ENCODE measurements at places on chromosomes 12 and 14. TPM values are rescaled to one million over a fixed set of nuclear protein-coding genes. Genes with fewer than 3 reads are reported as not detected.

GRCh38 chr12:87813476-87814234 is 215.5 kb downstream of the C12orf50 start:
- no peak overlapping the region for H3K27ac ChIP-seq
- DNase-seq, result no peak
- no peak overlapping the region for H3K4me3 ChIP-seq
- H3K36me3 ChIP-seq, result no peaks in the 10 kb centered on the region

DNA sequence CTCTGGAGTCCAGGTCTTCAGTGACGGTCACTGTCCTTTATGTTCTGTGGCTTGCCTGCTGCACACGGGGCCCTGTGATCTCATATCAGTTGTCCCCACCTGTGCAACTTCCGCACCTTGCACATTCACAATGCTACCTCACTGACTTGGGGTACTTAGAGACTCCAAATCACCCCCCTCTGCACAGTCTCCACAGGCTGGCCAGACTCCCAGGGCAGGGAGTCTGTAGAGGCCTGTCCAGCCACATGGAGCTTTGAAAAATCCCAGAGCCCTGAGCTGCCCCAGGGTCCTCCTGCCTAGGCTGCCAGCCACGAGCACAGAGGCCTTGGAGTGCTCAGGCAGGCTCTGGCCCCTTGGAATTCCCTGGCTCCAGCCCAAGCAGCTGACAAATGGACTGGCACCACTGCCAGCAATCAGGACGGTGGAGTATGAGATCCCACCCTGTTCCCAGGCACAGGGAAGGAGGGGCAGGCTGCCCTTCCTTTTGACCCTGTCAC is 26.4 kb downstream of the CMKLR1 start:
- H3K36me3 ChIP-seq, result no peaks in the 10 kb centered on the region
- H3K27me3 ChIP-seq, result no peaks in the 10 kb centered on the region
- DNase-seq, result peak; percentile 87
- peaks cover 36% of the 10 kb centered on the region for H3K4me1 ChIP-seq
- H3K4me3 ChIP-seq, result no peak overlapping the region

Gene AMDHD1
- 0.78 TPM for total RNA-seq

- no peak for DNase-seq
- no peak overlapping the region for H3K4me3 ChIP-seq
- no peaks in the 10 kb centered on the region for H3K36me3 ChIP-seq
- peaks cover 9% of the 10 kb centered on the region for H3K4me1 ChIP-seq
These were observed 1.3 kb downstream of the SDR9C7 start for GRCh38 chr12:56932867-56933266.

DNA sequence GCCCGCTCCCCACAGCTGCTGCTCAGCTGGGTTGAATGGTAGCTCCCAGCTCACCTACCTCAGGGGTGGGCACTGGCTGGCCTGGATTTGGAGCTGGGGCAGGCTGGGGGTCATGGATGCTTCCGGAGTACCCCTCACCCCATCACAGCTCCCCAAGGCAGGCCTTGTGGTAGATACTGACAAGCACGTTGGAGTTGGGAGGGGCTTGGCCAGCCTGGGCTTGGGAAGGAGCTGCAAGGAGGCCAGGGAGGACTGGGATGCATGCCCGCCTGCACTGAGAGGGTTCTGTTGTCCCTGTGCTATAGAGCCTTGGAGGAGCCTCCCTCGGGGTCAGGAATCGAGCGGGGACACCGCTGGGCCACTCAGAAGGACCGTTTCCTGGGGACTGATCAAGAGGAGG is 14.2 kb downstream of the TMEM63C start:
- H3K4me3 ChIP-seq, result no peak overlapping the region
- H3K36me3 ChIP-seq, result no peaks in the 10 kb centered on the region
- no peak overlapping the region for H3K27ac ChIP-seq

DNA sequence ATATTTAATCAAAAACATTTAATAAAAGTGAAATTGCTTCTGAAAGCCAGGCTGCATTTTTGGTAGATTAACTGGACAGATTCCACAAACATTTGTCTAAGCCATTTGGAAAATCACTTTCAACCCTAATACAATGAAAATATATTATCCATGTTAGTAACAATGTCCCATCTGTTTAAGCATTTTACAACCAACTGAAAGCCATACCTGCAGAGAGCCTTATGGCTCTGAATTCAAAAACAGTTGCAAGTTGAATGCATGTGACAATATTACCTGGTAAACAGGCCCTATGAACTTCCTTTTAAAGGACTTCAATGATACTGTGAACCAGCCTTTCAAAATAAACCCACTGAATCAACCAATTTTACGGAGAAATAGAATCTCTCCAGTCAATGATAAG is 468.1 kb downstream of the BTG1 start:
- H3K27ac ChIP-seq, result no peak overlapping the region
- no peaks in the 10 kb centered on the region for H3K4me1 ChIP-seq
- DNase-seq, result no peak
- H3K4me3 ChIP-seq, result no peak overlapping the region
- H3K36me3 ChIP-seq, result no peaks in the 10 kb centered on the region

Gene GPR65
- 0.96 TPM for total RNA-seq

- no peak for DNase-seq
- no peaks in the 10 kb centered on the region for H3K27me3 ChIP-seq
- no peaks in the 10 kb centered on the region for H3K4me1 ChIP-seq
- H3K4me3 ChIP-seq, result no peak overlapping the region
- H3K27ac ChIP-seq, result no peak overlapping the region
These were observed 10.8 kb downstream of the C14orf180 start for GRCh38 chr14:104590240-104590965.

- no peaks in the 10 kb centered on the region for H3K36me3 ChIP-seq
- DNase-seq, result no peak
- peaks cover 20% of the 10 kb centered on the region for H3K4me1 ChIP-seq
- H3K27me3 ChIP-seq, result no peaks in the 10 kb centered on the region
These were observed 118.3 kb downstream of the NCOR2 start for GRCh38 chr12:124448955-124449622.

- DNase-seq, result peak; percentile 48
- H3K36me3 ChIP-seq, result peaks cover 22% of the 10 kb centered on the region
- no peaks in the 10 kb centered on the region for H3K27me3 ChIP-seq
- H3K4me1 ChIP-seq, result no peaks in the 10 kb centered on the region
- no peak overlapping the region for H3K4me3 ChIP-seq
These were observed 17.4 kb downstream of the CEP170B start for GRCh38 chr14:104882325-104882973.

DNA sequence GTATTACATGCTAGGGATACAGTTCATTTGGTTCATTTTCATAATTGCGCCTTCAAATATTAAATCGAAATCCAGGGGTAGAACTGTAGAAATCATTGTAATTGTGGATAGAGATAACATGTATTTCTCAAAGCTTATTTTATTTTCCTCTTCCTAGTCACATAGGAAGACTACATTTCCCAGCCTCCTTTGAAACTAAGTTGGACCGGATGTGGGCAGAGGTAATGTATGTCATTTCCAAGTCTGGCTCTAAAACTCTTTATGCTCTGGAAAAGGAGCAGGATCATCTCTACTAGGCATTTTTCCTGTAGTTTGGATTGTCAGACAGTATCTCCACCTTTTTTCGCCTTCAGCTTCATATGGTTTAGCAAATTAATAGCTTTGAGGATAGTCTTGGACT is 70.1 kb upstream of the CRY1 start:
- DNase-seq, result no peak
- no peak overlapping the region for H3K27ac ChIP-seq
- H3K36me3 ChIP-seq, result no peaks in the 10 kb centered on the region
- peaks cover 13% of the 10 kb centered on the region for H3K4me1 ChIP-seq

DNA sequence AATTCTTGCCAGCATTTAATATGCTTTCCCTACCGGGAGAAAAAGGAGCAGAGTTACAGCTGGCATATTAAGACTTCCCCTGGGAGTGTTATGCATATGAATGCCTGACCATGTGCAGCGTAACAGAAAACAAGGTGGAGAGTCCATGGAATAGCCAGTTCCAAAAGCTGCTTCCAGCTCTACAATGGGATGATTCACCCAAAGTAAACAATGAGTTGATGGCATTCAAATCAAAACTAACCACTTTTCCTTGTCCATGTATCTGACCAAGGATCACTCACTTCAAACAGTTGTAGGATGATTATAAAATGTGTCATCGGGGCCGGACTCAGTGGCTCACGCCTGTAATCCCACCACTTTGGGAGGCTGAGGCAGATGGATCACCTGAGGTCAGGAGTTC is 48.1 kb upstream of the BICDL1 start:
- H3K27me3 ChIP-seq, result no peaks in the 10 kb centered on the region
- H3K36me3 ChIP-seq, result no peaks in the 10 kb centered on the region
- H3K4me3 ChIP-seq, result no peak overlapping the region
- no peaks in the 10 kb centered on the region for H3K4me1 ChIP-seq

DNA sequence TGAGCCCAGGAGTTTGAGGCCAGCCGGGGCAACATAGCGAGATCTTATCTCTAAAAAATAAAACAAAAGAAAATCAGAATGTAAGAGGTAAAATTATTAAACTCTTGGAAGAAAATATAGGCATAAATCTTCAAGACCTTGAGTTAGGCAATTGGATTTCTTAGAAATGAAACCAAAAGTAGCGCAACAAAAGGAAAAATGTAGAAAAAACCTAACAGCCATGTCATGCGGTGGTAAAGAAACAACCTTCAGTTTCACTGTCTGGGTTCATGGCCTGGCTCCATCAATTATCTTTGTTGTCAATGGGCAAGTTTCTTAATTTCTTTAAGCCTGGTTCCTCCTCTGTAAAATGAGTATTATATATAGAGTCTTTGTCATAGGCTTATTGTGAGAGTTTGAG is 5.6 kb upstream of the GCH1 start:
- H3K27me3 ChIP-seq, result no peaks in the 10 kb centered on the region
- H3K4me3 ChIP-seq, result no peak overlapping the region
- no peaks in the 10 kb centered on the region for H3K4me1 ChIP-seq
- H3K36me3 ChIP-seq, result no peaks in the 10 kb centered on the region
- no peak overlapping the region for H3K27ac ChIP-seq
- DNase-seq, result no peak

- H3K27me3 ChIP-seq, result no peaks in the 10 kb centered on the region
- no peak for DNase-seq
- no peak overlapping the region for H3K27ac ChIP-seq
These were observed 23.4 kb upstream of the NR2C1 start for GRCh38 chr12:95096852-95097251.

- no peaks in the 10 kb centered on the region for H3K36me3 ChIP-seq
- no peak for DNase-seq
- H3K27me3 ChIP-seq, result no peaks in the 10 kb centered on the region
These were observed 18.1 kb downstream of the TAMALIN start for GRCh38 chr12:52024845-52025230.

Gene NXPH4
- not detected for total RNA-seq

GRCh38 chr12:125110641-125111360 is 45.6 kb downstream of the AACS start:
- H3K27ac ChIP-seq, result no peak overlapping the region
- H3K27me3 ChIP-seq, result no peaks in the 10 kb centered on the region
- H3K4me3 ChIP-seq, result no peak overlapping the region
- peaks cover 7% of the 10 kb centered on the region for H3K36me3 ChIP-seq

Gene SUOX
- 36.8 TPM for total RNA-seq

DNA sequence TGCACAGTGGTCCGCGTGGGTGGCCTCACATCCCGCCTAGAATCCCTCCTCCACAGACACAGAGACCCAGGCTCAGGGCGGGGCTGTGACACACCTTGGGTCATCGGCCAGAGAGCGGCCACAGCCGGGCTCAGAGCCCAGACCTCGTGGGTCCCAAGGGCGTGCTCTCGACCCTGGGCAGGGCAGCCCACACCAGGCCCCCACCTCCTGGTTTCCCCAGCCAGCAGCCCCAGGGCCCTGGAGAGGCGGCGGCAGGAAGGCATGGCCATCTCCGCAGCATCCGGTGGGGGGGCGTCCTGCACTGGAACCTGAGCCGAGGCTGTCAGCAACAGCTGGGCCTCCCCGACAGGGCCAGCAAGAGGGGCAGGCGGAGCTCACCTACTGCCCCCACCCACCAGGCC is 15.2 kb downstream of the JAG2 start:
- no peak overlapping the region for H3K27ac ChIP-seq
- no peaks in the 10 kb centered on the region for H3K27me3 ChIP-seq
- DNase-seq, result no peak
- no peaks in the 10 kb centered on the region for H3K36me3 ChIP-seq
- H3K4me3 ChIP-seq, result no peak overlapping the region
- H3K4me1 ChIP-seq, result no peaks in the 10 kb centered on the region

DNA sequence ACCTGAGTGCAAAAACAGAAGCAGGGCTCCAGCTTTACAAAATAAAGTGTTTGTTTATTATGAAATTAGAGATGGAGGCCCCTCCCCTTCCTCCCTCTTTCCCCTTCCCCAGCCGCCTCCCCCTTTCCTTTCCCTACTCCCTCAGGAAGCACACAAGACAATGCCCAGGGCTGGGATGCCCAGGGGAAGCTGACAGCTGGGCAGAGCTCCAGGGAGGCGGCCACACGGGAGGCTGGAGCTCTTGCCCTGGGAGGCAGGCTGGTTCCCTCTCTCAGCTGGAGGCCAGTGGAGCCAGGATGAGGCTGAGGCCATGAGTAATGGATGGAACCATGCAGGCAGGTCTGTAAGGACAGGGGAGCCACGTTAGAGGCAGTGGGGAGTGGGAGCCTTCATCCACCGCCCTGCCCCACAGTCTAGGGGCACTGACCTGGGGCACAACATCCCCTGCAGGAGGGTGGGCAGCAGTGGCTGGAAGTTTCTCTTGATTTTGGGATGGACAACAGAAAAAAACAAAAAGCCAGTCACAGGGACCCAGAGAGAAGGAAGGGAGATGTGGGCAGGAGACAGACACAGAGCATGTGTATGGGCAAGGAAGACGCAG is 5.1 kb downstream of the PSMB11 start:
- no peak for DNase-seq
- no peaks in the 10 kb centered on the region for H3K27me3 ChIP-seq
- H3K4me3 ChIP-seq, result no peak overlapping the region
- no peaks in the 10 kb centered on the region for H3K4me1 ChIP-seq
- H3K36me3 ChIP-seq, result no peaks in the 10 kb centered on the region
- H3K27ac ChIP-seq, result no peak overlapping the region

DNA sequence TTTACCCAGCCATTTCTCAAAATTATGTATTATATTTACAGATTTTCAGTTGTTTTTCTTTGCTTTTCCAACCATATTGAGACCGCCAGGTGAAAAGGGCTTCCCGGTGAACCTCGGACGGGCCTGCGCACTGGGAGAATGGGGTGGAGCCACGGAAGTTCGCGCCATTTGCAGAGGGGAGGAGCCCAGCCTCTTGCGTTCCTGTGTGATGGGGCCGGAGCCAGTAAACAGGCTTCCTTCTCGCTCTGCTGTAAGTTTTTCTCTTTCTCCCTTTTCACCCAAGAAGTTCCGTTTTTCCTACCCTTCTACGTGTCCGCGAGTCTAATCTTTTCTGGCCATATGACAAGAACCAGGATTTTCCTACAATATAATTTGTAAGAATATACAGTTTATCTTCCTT is 1108.8 kb upstream of the SEL1L start:
- no peaks in the 10 kb centered on the region for H3K27me3 ChIP-seq
- no peak overlapping the region for H3K4me3 ChIP-seq
- H3K36me3 ChIP-seq, result no peaks in the 10 kb centered on the region
- DNase-seq, result no peak

Gene FLRT2
- 22.2 TPM for total RNA-seq

- DNase-seq, result no peak
- no peaks in the 10 kb centered on the region for H3K4me1 ChIP-seq
- no peaks in the 10 kb centered on the region for H3K36me3 ChIP-seq
- no peak overlapping the region for H3K4me3 ChIP-seq
These were observed 173.4 kb upstream of the NTF3 start for GRCh38 chr12:5258498-5258897.

- no peaks in the 10 kb centered on the region for H3K4me1 ChIP-seq
- no peaks in the 10 kb centered on the region for H3K27me3 ChIP-seq
- no peak for DNase-seq
- H3K36me3 ChIP-seq, result no peaks in the 10 kb centered on the region
These were observed 27.9 kb upstream of the PTPRR start for GRCh38 chr12:70948236-70948975.
